ENCODE measurements at places on chromosomes 6 and 20.

- no peak for DNase-seq
Observed at GRCh38 chr6:163335671-163336545, 78.6 kb upstream of the QKI start.

GRCh38 chr6:124599656-124600055 lies 362.6 kb upstream of the RNF217 start:
- no peak for DNase-seq

GRCh38 chr6:134719911-134720310 lies 230.0 kb downstream of the ALDH8A1 start:
- DNase-seq: no peak

DNA sequence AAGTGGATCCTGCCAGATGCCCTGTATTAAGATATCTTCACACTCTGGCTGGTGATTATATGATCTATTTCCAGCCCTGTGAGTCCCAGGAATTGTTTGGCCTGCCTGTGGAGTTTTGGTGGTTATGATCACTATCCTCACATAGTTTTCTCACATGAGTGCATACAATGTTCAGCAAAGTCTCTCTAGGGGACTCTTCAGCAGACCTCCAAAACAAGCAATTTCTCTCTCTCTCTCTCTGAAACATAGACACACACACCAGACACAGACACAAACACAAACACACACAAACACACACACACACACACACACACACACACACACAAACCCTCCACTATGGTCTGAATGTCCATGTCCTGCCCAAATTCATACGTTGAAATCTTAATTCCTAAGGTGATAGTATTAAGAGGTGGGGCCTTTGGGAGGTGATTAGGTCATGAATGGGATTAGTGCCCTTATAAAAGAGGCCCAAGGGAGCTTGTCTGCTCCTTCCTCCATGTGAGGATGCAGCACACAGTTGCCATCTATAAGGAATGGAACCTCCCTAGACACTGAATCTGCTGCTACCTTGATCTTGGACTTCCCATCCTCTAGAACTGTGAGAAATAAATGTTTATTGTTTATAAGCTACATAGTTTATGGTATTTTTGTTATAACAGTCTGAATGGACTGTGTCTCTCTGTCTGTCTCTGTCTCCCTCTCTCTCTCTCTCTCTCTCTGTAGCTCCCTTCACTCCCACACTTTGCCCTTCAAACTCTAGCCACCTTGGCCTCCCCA lies 22.0 kb upstream of the SYNJ2 start:
- no peak for DNase-seq

GRCh38 chr20:34473262-34473883 lies 42.8 kb upstream of the DYNLRB1 start:
- no peak for DNase-seq

DNA sequence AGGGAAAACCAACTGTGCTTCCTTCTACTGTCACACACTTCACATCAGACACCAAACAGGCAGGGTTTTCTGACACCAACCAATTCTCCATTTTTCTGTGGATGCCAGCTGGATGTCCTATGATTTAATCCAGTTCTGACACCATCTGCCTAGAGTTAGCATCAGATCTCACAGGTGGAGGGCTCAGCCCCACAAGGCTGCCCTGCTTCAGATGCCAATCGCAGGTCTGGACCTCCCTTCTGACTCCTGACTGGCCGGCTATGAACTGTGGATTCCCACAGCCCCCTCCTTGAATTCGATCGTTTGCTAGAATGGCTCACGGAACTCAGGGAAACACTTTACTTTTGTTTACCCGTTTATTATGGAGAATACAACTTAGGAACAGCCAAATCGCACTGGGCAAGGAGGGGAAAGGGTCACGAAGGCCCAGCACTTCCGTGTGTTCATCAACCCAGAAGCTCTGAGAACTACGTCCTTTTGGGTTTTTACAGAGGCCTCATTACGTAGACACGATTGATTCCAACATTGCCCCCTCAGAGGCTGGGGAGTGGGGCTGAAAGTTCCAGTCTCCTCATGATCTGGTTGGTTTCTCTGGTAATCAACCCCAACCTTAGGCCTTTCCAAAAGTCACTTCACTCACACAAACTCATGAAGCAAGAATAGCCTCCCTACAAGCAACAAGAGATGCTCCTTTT lies 25.4 kb upstream of the MAS1 start:
- no peak for DNase-seq

DNA sequence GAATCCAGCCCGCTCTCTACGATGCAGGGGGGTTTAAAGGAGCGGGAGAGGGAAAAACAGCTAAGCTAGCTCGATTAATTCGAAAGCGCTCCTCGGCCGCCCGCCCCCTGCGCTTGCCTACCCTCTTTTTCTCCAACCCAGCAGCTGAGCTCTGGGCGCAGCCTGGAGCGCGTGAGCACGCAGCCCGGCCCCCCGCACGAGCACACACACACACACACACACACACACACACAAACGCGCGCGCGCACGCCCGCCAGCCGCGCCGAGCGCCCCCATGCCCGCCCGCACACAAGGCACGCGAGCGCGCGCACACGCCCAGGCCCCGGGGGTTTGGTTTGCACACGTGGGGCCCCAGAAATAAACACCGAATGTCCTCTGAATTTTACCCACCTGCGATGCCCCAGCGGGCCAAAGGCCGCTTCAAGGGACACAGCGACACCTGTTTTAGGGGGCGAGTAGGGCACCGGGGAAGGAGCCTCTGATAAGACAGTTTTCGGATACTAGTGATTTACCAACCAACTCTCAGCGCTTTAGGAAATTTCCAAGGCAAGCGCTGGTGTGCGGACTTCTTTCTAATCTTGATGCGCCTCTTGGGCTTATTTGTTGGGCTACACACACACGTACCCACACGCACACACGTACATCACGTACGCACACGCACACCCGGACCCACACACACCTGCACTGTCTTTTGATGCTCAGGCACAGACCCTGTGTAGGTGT lies 802 bp upstream of the NRN1 start:
- no peak for DNase-seq

Data from retinal pigment epithelial cell (primary cell).